Stimulated activated CD4-positive, alpha-beta T cell treated with anti-CD3 and anti-CD28 coated beads, TNF-alpha, amount 100 ng/mL, for 1 hour (primary cell): ENCODE measurements at places on chromosomes 1 and 21.

- DNase-seq, result no peak
Observed at GRCh38 chr21:46397211-46397905, 61.3 kb upstream of the DIP2A start.

DNA sequence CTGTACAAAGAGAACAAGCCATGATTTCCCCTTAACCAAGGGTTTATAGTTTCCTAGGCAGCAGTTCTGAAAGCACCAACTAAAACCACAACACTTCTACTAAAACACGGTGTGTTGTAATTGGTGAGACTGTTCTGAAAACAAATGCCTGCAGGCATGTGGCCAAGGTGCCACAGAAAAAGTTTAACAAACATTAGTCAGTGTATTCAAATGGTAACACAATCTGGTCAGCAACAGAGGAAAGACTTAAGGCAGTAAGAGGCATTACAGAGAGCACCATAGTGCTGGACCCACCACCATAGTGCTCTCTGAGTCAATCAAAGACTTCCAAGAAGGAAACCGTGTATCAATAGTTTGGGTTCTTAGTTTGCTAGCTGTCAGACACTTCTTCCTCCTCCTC is 16.7 kb downstream of the SNIP1 start:
- no peak for DNase-seq

DNA sequence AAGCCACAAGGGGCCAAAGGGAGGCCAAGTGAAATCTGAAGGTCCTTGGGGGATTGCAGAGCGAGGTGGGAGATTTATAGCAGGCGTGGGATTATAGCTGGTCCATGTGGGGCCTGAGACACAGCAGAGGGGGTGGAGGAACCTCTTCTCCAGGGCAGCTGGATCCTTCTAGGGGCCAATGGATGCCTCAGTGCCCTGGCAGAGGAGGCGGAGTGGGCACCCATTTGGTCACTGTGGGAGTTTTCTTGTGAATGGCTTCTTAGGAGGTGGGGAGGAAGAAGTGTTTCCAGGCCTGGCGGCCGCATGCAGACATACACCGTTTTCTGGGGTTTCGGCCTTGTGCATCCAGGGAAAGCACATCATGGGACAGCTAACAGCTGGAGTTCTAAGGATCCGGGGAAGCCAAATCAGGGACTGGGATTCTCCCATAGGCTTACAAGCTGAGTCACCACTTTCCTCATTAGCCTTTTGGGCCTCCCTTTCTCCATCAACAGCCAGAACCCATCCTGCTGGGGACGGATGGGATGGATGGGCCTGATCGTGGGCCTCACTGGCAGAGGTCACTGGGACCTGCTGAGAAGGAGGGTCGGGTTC is 76.5 kb downstream of the RHOU start:
- no peak for DNase-seq

DNA sequence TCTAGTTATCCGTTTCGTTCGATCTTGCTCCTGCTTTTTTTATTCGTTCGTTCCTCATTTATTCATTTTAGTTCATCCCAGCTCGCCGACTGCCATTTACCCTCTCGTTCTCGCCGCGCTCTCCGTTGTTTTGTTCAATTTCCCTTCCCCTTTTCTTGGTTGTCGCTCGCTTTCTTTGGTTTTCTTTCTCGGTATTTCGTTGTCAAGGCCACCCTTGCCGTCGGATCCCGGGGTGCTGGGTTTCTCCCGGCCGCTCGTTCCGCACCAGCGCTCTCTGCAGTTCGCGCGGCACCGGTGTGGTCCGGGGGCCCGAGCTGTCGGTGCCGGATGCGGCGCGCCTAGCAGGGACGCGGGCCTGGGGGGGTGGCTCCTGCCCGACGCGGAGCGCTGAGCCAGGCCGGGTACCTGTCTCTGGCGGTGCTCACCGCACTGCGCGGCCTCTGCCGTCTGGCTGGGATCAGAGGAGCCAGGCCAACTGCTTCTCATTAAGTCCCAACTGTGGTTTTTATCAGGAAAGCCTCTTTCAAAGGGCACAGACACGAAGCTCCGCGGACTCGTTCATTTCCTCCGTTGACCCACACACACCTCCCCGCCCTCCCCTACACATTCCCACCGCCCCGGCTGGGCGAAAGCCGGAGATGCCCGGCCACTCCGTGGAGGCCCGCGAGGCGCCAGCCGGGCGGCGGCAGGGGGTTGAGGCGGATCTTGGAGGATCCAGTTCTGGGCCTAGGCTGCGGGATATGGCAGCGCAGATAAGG is 1.6 kb downstream of the ALX3 start:
- DNase-seq, result no peak

GRCh38 chr1:243563732-243564131 is 286.3 kb downstream of the AKT3 start:
- no peak for DNase-seq

DNA sequence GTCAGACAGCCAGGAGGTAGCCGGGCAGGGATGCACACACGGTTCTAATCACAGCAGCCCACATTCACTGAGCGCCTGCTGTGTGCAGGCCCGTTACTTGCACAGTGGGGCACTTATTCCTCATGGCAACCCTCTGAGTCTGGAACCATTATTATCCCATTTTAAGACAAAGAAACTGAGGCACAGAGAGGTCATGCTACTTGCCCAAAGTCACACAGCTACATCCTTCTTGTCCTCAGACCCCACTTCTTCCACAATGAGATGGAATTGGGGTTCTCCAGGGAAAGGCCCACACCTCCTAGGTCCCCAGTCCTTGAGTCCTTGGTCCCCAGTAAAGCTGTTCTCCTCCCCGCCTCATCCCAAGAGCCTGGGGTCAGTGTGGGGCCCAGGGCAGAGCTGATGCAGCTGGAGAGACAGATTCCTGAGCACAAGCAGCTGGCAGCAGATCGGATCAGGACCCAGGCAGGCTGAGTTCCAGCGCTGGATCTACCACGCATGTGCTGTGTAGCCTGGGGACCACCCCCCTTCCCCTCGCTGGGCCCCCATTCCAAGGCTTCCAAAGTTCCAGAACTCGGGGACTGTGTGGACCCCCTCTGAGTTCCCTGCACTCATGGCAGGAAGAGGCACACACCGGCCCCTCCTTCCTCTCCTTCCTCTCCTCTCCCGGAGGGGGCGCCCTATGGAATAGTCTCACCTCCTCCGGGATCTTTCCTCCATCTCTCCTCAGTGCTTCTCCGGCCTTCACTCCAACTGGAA is 393.4 kb downstream of the MATN1 start:
- no peak for DNase-seq

- no peak for DNase-seq
Observed at GRCh38 chr1:240030236-240030635, 61.4 kb upstream of the FMN2 start.

- DNase-seq, result no peak
Observed at GRCh38 chr1:67843331-67843730, 10.1 kb upstream of the GNG12 start.

DNA sequence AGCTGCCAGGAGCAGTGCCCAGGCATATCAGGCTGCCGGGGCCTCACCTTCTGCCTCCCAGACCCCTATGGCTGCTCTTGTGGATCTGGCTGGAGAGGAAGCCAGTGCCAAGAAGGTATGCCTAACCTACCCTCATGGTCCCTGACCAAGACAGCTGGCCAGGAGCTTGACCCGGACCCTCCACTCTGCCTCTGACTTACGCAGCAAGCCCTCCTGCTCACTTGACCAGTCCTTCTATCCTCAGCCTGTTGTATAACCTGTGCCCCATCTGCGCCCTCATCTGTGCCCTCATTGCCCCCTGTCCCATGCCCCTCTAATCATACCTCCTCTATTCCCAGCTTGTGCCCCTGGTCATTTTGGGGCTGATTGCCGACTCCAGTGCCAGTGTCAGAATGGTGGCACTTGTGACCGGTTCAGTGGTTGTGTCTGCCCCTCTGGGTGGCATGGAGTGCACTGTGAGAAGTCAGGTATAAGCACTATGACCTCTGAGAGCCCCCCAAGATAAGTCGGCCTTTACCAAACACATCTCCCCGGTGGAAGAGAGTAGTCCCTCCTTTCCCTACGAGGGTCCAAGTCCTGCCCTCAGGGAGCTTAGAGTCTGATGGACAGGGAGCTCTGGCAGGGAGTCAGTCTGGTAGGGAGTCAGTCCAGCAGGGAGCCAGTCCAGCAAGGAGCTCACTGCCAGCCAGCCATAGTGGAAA is 6.8 kb downstream of the TIE1 start:
- DNase-seq, result no peak

DNA sequence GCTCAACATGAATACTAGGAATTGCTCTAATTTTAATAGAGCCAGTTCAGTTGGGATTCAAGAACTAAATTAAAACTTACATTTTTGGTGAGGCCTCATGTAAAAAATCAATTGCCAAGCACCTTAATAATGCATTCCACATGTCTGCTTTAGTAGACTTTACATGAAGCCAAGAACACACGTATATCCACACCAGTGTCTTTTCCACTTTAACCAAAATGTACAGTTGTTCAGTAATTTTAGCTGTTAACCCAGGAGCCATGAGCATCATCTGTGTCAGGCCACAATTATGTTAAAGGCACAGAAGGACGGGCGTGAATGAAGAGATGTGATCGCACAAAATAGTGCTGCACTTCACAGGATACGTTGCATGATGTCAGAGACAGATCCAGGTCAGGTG is 136.7 kb downstream of the TLR5 start:
- DNase-seq, result no peak

DNA sequence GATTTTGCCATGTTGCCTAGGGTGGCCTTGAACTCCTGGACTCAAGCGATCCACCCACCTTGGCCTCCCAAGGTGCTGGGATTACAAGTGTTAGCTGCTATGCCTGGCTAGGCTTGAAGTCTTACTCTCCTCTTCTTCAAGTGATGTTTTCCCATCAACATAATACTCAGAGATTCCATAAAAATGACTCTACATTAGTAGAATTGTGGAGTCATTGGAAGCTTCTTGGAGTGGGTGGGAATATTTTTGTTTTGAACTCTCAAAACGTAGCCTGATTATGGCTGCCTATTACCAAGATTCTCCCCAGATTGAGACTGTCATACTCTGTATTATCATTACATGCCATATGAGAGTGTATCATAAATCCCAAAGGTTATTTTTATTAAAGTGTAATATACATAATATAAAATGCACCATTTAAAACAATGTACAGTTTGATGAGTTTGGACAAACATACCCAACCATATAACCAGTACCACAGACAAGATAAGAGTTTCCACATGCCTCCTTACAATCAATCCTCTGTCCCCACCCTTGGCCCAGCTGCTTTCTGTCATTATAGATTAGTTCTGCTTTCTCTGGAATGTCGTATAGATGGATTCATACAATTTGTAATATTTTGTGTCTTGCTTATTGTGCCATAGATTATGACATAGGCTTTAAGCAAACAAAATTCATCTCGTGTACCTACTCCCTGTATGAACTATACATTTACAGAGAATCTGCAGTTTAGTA is 8.0 kb upstream of the DNM3 start:
- no peak for DNase-seq

DNA sequence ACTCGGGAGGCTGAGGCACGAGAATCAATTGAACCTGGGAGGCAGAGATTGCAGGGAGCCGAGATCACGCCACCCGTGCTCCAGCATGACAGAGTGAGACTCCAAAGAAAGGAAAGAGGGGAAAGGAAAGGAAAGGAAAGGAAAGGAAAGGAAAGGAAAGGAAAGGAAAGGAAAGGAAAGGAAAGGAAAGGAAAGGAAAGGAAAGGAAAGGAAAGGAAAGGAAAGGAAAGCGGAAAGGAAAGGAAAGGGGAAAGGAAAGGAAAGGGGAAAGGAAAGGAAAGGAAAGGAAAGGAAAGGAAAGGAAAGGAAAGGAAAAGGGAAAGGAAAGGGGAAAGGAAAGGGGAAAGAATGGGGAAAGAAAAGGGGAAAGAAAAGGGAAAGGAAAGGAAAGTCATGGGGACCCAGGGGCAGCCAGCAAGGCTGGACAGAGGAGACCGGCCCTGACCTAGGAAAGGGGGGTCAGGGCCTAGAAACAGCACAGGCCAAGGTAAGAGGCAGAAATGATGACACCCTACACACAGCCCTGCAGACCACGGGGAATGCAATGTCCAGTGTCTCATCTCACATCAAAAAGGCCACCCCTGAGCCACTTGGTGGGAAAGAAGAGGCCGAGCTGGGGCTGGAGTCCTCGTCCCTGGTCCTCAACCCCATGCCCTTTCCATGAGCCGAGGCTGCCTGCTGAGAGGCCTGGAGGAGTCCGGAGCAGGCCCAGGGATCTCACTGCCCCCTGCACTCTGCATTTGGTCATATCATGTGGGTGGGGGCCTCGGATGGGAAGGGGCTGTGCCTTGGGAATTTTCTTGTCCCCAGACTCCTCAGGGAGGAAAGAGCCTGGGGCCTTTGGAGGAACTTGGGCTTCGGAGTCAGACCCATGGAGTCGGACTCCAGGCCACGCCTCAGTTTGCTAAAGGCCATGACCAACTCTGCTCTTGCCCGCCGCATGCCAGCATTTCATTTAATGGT is 18.8 kb upstream of the LAPTM5 start:
- no peak for DNase-seq

GRCh38 chr1:156004843-156005584 is 15.7 kb downstream of the SSR2 start:
- no peak for DNase-seq

DNA sequence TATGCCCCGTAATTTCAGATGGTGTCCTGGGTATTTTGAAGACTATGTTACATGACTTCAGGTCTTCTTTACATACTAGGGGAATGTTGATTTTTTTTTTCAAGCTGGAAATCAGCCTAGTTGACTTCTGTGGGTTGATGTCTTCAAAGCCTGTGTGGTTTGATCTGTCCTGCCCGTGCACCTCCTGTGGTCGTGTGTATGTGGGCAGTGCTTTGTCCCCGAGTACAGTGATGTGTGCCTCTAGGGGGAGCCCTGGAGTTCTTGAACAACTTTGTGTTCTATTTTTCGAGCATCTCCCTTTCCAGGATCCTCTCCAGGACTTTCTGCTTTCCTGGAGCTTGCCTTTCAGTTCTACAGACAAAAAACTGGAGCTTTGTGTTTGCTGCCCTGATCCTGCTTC is 28.9 kb downstream of the OBSCN start:
- no peak for DNase-seq

- DNase-seq, result no peak
Observed at GRCh38 chr21:45488931-45489721, 53.1 kb downstream of the SLC19A1 start.

DNA sequence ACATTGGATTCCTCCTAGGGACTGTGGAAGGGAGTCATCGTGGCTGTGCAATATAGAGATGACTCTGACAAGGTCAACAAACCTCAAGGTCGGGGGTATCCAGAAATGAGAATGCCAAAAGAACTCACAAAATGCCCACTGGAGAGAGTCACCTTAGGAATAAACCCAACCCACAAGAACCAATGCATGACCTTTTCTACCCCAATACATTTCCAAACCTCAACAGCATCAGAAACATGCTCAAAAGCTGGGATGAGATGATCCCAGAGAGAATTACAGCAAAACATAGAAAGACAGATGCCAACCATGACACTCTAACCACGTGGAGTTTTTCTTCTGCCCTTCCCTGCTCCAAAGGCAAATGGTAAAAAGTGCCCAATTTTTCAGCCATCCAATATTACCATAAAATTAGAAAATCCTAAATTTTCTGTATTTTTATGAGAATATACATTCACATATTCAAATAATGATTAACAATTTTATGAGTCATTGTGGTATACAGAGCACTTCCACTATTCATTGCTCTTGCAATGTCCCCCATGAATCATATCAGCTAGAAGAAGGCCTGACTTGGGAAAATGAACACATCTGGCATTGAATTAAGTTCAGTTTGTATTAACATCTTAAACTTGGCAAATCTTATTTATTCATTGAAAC is 88.2 kb upstream of the PALMD start:
- DNase-seq, result no peak

GRCh38 chr1:211736351-211736915 is 61.0 kb upstream of the NEK2 start:
- no peak for DNase-seq
